ENCODE measurements at places on chromosomes 6 and 20.

GRCh38 chr6:68777956-68778355, 142.9 kb downstream of the ADGRB3 start:
- DNase-seq: no peak

- DNase-seq: no peak
These were observed 1.6 kb upstream of the TFAP2B start for GRCh38 chr6:50816947-50817645.

DNA sequence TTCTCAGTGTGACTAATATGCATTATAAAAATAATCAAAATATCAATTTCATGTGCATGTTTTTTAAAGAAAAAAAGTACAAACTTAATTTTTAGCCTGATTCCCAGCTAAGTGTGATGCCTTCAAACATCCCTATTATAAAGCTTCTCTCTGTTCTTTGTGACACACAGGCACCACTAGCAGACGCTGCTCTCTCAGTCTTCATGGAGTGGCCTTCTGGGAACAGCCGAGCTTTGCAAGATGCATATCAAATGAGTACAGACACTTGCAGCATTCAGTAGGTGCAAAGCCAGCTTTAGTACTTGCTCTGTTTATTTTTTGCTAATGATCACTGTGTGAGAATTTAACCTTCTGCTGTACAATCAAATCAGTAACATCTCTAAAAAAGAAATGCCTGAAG, 340.0 kb downstream of the ADGRB3 start:
- DNase-seq: no peak

DNA sequence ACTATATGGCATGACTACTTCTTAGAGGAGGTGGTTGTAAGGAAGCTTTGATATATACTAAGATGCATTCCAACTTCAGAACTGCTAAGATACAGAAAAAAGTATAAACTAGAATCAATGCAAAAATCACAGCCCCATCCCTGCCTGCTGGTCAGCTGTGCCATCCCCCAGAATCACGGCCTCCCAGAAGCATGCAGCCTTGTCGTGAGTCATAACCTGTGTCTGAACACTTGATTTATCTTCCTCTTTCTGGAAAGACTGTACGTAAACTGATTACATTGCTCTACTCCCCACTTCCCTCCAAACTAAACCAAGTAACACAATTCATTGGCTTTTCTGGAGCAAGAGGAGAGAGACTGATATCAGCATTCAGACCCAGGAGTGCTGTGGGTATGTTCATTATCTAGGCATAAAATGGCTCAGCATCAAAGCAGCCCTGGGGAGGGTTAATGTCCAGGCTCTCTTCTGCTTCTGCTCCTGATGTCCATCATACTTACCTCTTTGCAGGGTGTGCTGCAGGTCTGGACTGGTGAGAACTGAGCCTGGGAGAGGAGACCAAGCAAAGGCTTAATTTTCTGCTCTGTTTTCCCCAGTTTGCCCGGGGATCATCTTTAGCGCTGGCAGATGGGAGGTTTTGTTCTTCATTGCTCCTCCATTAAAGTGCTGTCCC, 18.4 kb downstream of the SCP2D1 start:
- DNase-seq: no peak

- peak; percentile 46 for DNase-seq
These were observed 50.8 kb downstream of the CNR1 start for GRCh38 chr6:88115307-88115706.

DNA sequence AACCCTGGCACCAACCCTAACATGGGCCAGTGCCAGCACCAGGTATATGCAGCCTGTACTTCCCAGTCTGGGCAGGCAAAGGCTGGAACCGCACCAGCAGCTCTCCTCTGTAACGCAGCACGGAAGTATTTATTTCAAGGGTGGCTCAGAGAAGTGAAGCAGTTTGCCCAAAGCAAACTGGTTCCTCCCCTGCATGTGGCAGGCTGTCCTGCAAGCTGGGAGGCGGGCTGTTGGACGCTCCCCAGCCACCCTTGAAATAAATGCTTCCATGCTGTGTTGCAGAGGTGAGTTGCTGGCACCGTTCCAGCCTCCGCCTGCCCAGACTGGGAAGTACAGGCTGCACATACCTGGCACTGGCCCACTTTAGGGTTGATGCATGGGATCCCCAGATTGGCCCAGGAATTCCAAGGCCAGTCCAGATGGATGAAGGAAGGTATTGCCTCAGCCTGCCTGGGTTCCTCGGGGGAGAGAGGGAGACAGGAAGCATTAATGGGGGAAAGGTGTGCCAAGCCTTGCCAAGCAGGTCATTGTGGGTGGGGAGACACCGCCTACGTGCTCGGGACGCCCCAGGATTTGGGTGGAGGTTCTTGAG, 49.8 kb downstream of the PPARD start:
- no peak for DNase-seq

DNA sequence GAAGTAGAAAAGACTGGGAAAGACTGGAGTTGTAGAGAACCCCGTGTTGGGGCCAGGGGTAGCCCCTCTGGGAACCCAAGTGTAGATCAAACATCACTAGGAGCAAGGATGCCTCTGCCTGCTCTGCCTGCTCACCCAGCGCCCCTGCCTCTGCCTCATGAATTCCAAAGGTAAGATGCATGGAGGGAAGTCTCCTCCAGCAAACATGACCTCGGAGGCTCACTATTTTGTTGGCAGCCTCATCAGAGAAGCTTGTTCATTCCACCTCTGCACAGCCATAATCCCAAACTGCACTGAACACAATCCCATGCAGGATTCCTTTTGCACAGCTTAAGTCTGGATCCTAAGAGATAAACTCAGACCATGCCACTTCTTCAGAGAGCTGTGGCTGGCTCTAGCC, 4.9 kb downstream of the FRS3 start:
- DNase-seq: no peak
